GM13976 (cell line): ENCODE measurements at places on chromosomes 12 and 14.

- no peak for DNase-seq
Observed at GRCh38 chr12:54571193-54572188, 17.0 kb downstream of the PPP1R1A start.

DNA sequence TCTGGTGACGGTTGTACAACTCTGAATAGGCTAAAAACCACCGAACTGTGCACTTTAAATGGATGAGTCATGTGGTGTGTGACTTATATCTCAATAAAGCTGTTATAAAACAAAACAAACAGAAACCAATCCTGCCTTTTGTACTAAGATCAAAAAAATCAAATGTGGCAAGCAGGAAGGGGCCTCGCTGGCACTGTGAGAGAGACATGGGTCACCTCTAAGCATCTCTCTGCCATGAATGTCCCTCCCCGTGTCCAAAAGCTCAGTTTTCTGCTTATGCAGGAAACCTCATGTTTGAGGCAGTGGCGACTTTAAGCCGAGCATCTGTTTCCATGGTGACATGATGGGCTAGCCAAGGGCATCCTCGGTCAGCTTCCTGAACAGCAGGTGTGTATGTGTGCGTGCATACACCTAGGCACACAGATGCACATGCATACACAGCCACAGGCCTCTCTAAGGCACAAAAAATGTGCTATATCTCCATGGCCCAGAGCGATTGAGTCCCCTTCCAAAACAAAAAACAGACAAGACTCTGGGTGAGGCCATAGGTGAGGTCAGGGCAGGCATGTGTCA lies 44.4 kb downstream of the ARL6IP4 start:
- no peak for DNase-seq

DNA sequence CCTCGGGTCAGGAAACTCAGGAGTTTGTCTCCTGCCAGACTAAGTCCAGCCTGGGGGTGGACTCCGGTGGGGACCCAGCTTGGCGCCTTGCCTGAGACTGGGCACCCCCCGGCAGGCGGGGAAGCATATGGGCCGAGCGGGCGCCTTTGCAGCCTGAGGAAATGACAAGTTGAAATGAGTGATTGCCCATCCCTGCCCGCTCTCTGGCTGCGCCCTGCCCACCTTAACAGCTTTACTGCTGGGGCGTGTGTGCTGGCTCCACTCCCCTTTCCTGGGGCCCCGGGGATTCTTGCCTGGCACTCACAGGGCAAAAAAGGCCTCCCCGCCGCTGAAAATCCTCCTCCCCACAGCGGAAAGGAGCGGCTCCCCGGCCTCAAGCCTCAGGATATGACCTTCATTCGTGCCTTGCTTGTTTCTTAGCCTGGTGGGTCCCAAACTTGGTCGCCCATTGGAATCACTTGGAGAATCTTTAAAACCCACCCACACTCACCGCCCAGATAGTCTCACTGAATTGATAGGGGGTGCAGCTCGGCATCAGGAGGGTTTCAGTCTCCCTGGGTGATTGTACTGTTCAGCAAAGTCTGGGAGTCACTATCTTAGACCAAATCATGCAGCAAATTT lies 1.5 kb downstream of the RFLNA start:
- DNase-seq = peak; percentile 28

DNA sequence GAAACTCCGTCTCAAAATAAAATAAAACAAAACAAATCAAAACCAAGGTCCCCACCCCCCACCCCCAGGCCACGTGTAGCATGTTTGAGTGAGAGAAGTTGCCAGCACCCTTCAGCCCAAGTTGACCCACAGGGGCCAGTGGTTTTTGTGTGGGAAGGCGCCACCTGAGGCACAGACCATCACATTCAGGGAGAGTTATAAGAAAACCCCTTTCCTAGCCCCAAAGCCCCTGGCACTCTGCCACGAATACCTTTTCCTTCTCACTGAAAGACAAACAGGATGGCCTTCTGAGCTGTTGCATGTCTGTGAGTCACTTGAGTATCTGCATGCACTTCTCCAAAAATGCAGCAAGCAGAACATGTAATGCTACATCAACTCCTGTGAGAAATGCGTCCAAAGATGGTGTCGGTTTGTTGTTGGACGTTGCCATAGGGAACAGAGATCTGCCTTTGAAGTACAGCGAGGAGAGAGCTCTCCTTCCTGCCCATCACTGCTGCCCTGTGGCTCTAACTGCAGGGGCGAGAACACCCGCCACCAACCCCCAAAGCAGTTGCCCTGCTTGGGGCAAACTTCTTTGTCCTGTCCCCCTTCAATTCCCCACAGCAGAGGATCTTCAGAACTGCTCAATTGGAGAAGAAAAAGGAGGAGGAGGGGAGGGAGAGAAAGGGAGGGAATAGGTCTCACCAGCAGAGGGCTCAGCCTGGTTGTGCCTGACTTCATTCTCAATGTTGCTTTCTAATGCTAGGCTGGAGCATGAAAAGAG lies 2.7 kb upstream of the TRAF3 start:
- DNase-seq = peak; percentile 84

- peak; percentile 75 for DNase-seq
Observed at GRCh38 chr12:47882781-47883546, 21.8 kb downstream of the VDR start.

GRCh38 chr14:21101802-21102413 lies 1.0 kb downstream of the TMEM253 start:
- no peak for DNase-seq

DNA sequence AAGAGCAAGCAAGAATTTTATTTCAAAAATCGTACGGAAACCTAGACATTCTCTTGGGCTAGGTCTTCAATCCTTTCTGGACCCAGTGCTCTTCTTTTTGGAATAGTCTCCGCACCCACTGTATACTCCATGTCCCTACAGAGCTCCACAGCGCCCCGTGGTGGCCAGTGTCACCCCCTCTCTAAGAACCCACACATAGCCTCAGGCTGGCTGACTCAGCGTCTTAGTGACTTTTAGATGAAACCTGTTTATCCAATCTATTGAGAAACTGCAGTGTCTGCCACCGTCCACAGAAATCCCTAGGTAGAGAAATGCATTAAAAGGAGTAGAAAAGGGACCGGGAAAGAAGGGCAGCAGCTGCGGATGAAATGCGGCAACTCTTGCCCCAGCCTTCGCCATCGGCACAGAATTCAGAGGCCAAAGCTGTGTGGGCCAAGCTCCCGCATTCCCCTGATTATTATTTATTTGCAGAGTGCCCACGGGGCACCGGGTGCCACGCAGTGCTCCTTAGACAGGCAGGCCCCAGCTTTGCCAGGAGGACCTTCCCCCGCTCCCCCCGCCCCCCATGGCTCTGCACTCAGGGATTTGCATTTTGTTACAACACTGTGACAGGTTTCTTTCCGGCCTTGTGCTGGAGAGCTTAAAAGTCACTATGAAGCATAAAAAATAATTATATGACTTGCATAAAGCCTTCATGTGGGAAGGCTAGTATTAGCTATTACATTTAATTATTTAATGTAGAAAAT lies 170.1 kb upstream of the FKBP4 start:
- DNase-seq = no peak

GRCh38 chr12:11893998-11894397 lies 176.7 kb upstream of the BCL2L14 start:
- DNase-seq = no peak

DNA sequence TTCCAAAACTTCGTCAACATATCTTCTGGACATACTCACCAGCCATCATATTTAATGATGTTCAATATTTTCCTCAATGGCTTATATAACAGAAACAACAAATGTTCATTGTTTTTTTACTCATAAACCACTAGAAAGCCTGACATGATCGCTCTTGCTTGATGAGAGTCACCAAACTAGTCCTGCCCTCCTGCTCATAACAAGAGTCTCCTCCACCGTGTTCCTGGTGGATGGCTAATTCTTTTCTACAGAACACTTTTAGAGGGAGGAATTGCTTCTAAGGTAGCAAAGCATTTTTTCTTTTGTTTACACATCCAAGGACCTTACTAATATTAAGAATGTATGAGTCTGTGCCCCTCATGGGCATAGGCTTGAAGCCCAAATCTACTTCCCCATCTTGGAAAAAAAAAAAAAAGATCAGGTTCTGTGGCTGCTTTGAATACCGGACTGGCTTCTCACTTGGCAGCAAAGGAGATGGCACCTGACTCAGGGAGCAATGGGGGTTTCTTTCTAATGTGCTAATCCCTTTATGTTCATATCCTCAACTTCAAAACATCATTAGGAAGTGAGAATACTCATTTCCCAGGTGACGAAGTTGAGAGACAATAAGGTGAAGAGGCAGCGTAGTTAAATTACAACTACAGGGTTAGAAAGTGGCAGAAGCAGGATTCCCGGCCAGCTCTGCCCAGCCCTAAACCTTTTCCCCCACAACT lies 188.8 kb downstream of the EPS8 start:
- no peak for DNase-seq

- no peak for DNase-seq
Observed at GRCh38 chr12:131094831-131095805, 141.4 kb downstream of the ADGRD1 start.

- no peak for DNase-seq
Observed at GRCh38 chr12:129772501-129773493, 131.0 kb downstream of the TMEM132D start.

DNA sequence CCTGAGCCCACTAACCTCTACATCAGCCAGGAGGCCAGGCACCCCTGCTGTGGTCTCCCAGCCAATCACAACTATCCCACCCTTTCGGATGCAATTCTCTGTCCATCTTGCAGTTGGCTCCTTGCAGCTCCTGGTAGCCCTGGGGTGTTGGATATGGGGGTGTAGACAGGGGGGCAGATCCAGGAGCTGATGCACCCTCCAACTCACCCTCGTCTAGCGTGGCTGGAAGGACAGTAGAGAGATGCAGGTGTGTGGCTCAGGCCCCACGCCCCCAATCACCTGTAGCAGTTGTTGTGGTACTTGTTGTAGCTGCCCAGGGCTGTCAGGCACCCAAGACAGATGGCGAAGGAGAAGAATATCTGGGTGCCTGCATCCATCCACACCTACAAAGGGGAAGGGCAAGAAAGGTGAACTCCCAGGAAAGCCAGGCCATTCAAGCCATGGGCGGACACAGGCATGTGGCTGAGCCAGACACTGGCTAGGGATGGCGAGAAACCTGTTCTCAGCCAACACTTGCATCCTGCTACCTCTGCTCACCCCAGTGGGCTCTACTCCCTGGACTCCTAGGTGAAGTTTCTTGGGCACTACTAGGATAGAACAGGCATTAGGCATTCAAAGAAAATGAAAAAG lies 13.4 kb upstream of the SLC6A12 start:
- no peak for DNase-seq

DNA sequence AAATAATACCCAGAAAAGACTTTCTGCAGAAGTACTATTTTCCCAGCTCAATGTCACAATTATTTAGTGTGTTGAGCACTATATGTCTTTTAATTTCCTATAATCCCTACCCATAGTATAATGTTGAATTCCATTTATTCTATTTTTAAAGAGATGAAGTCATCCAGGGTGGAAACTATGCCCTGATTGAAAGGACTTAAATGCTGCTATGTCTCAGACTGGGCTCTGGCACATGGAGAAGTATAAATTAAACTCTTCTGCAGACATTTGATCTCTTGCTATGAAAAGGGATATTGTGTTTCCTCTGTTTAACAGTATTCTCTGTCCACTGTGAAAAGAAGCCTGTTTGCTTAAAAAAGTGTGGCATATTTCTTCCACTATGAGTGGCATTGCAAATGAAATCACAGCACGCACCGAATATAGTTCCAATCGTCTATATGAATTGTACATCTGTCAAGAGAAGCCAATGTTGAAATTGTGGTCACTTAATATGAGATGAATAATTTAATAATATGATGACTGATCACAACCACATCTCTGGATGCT lies 192.3 kb downstream of the BCAT1 start:
- no peak for DNase-seq

DNA sequence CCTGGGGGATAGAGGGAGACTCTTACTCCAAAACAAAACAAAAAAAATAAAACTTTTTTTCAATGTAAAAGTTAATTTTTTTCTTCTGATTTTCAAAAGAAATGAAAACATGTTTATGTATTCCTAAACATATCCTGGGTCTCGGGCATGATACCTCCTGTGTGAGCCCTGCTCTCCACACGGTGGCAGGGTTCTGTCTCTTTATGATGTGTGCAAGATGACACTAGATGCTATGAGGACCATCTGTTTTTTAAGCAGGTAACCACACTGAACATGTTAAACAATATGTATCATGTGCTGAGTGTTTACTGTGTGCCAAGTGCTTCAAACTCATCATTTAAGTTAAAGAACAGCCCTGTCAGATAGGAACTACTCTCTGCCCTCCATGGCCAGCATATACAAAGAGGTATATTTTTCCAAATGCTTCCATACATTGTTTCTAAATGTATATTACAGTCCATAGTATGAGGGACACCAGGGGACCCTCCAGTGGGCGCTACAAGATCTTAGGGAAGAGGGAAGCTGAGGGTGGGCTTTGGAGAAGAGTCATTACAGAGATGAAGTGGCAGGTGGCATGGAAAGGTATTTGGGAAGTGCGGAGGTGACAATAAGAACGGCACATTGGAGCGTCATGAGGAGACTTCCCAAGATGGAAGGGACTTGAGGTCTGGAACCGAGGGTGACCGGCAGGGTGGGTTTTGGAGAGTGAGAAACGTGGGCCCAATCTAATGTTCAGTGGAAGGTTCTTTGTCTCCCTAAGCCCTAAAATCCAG lies 28.5 kb downstream of the FOS start:
- peak; percentile 55 for DNase-seq

GRCh38 chr12:11969437-11970154 lies 101.1 kb upstream of the BCL2L14 start:
- DNase-seq = peak; percentile 70

- DNase-seq = no peak
Observed at GRCh38 chr12:19833775-19834501, 394.6 kb downstream of the AEBP2 start.

GRCh38 chr14:75604979-75605851 lies 26.8 kb downstream of the FLVCR2 start:
- DNase-seq = no peak

- no peak for DNase-seq
Observed at GRCh38 chr12:114384739-114385138, 21.2 kb downstream of the TBX5 start.

DNA sequence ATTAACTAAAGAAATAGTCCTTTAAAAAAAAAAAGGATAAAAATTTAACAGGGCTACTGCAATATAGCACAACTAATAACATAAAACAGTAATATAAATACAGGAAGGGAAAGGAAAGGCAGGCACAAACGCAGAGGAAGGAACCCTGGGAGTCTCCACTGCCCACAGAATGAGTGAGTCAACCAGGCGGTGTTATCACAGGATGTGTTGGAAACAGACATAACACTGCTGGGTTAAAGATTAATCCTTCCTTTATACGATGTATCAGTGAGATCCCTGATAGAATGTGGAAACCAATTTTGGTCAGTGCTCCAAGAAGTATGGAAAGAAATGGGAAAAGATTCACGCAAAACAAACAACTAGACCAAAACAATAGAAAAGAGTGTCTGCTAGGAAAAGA lies 47.9 kb downstream of the FGD6 start:
- DNase-seq = no peak

GRCh38 chr14:73173092-73173735 lies 36.9 kb downstream of the PSEN1 start:
- DNase-seq = peak; percentile 50

DNA sequence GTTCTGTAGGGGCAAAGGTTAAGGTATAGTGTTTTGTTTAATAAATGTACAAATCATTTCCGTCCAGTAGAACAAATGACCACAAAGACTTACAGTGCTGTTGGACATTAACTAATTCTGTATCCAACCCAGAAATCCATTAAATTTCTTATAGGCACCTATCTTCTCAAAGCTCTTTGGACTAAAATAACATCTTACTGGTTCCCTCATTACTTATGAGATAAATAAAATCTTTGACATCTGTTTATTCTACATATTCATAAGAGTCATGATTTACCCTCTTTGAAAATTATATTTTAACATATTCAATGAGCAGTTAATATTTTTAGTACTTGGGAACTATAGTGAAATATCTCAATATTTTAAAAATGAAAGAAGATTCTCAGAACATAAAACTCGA lies 102.7 kb upstream of the G2E3 start:
- DNase-seq = no peak
